GDM1 (cell line): ENCODE measurements at places on chromosomes 1 and 21.

DNA sequence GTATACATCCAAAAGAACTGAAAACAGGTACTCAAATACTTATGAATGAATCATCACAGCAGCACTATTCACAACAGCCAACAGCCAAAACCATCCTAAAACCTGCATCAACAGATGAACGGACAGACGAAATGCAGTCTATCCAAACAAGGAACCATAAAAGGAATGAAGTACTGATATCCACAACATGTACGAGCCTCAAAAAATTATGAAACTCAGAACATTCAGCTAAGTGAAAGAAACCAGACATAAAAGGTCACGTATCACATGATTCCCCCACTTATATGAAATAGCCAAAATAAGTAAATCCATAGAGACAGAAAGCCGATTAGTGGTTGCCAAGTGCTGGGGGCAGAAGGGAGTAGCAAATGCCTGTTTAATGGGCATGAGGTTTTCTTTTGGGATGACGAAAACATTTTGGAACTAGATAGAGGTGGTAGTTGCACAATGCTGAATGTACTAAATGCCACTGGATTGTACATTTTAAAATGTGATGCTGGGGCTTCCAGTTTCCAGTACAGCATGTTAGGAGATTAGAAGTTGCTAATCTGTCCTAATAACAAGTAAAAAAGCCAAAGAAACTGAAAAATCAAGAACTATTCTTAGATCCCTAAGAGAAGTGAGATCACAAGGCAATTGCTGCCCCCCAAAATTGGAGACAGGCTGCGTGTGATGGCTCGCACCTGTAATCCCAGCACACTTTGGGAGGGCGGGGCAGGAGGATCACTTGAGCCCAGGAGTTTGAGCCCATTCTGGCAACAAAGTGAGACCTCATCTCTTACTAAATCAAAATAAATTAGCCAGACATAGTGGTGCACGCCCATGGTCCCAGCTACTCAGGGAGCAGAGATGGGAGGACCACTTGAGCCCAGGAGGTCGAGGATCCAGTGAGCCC, 25.3 kb downstream of the CLSTN1 start:
- no peak for DNase-seq

- no peak for DNase-seq
Observed at GRCh38 chr1:232123775-232124659, 497.4 kb downstream of the DISC1 start.

GRCh38 chr1:100506217-100506616, 31.7 kb upstream of the GPR88 start:
- DNase-seq: no peak

DNA sequence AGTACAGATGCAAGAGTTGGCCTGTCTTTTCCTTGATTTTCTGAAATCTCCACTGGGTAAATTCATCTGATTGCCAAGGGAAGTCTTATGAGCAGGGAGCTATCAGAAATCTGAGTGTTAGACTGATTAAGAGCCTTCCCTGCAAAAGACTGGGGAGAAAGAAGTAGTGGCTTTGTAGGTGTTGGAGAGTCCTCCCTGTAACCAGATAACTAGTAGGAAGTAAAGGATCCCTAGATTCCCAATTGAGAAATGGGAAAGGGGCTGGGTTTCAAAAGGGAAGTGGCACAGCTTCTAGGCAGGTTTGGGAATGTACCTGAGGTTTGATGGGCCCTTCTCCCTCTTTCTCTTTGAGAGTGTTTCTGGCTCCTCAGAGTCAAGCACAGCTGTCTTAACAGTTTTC, 2.1 kb downstream of the TLCD4 start:
- no peak for DNase-seq

- no peak for DNase-seq
Observed at GRCh38 chr1:167627615-167627864, 2.5 kb upstream of the RCSD1 start.

DNA sequence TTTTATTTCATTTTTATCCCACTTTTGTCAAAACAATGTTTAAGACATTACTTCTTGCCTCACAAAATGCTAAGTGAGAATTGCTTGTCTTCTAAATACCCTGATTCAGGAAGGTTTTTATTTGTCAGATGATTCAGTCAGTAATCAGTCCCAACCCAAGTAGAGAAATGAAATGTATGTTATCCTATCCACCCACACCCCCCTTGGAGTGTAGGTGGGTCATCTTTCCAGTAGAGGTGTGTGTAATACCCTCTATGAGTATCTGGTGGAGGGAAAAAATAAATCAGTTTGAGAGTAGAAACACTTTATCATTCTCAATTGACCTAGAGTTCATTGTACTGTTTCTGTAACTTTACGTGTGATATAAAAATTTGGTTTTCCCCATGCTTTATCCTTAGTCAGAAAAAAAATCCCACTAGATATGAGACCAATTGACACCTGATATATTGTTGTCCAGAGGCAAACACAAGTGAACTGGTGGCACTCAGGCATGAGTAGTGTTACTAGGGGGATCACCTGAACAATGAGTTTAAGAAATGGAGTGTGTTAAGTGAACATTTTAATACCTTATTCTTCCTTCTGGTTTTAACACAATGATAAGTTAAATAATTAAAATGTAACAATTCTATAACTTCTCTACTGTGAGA, 153.8 kb upstream of the C1orf105 start:
- DNase-seq: no peak

DNA sequence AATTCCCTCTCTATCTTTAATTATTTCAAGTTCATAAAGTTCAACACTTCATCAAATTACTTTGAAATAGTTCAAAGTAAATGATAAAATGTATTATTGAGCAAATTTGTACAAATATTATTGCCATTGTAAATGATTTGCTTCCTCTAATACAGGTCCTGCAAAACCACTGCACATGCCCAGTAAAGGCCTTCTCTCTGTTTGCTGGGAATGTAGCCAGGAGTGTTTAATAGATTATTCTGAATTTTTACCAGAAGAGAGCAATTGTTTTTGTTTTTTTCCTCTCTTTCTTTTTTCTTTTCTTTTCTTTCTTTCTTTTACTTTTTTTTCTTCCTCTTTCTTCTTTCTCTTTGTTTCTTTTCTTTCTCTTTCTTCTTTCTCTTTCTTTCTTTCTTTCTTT, 486.3 kb downstream of the PTBP2 start:
- DNase-seq: no peak

DNA sequence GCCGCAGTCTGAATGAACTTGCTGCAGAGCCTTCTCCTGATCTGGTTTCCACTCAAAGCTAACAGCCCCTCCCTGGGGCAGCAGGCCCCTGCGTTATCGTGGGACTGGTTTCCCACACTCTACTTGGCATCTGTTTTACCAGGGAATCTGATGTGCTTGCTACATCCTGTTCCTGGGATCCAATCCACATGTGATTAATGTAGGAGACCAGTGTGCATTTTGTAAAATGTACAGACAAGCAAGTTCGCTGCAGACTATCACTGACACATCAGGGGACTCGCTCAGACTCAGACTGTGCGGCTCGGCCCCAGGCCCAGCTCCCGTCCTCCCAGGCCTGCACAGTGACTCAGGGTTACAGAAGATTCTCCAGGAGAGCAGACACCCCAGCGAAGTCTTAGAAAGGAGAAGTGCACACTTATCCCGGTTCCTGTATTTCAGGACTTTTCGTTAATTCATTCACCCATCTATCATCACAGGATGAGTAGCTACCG, 340.1 kb downstream of the MATN1 start:
- DNase-seq: no peak

DNA sequence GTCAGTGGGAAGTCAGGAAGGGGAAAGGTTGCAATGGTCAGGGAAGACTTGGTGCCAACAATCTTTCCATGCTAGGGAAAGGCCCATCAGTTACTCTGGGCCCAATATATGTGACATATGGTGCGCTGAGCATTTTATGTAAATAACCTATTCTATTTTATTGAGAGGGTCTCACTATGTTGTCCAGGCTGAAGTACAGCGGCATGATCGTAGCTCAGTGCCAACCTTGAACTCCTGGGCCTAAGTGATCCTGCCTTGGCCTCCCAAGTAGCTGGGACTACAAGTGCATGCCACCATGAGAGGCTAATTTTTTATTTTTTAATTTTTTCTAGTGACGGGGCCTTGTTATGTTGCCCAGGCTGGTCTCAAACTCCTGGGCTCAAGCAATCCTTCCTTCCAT, 6.8 kb downstream of the UQCRH start:
- no peak for DNase-seq

DNA sequence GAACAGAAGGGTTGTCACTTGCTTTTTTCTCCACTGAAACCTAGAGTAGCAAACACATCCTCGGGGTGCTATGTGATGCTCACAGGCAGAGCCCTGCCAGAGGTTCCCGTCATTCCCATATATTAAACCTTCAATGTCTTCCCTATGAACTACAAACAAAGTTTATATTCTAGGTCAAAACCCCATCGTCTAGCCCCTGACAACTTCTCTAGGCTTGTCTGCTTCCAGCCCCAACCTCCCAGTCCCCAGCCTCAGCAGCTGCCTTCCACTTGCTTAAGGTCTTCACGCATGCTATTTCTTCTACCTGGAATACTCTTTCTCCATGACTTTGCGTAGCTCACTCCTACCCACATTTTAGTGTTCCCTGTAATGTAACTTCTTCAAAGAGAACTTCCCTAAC, 1.9 kb upstream of the TLR5 start:
- no peak for DNase-seq

- no peak for DNase-seq
Observed at GRCh38 chr1:14571810-14572767, 26.4 kb upstream of the KAZN start.

- DNase-seq: no peak
Observed at GRCh38 chr1:22816067-22816775, 105.6 kb downstream of the EPHB2 start.

DNA sequence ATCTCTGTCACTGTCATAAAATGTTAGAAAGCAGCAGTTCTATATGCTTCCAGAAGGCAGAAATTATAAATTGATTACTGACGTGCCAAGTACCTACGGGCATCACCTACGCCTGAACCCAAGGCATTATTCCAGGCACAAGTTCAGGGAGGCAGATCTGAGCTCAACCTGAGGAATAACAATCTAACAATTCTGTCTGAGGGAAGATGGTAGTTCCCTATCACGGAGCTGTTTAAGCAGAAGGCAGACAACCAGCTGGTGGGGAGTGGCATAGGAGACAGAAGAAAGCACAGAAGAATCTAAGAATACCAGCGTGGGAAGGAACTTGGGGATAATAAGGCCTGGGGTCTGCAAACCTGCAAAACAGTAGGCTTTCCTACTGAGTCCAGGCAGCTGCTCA, 40.4 kb downstream of the SLC9A1 start:
- DNase-seq: no peak
